ENCODE measurements at places on chromosomes 4 and X. TPM values are rescaled to one million over a fixed set of nuclear protein-coding genes. Genes with fewer than 3 reads are reported as not detected.

Gene PAGE2
- total RNA-seq, result not detected

Gene PAK3
- total RNA-seq, result 73.3 TPM

Gene SRPK3
- total RNA-seq, result 0.12 TPM

Gene SLC4A4
- total RNA-seq, result 0.10 TPM

Gene LUZP4
- not detected for total RNA-seq

Gene SHROOM3
- 0.58 TPM for total RNA-seq

Gene MAGEB18
- total RNA-seq, result not detected

Gene IDUA
- 6.9 TPM for total RNA-seq

Gene PSAPL1
- total RNA-seq, result not detected

Gene BLOC1S4
- 18.4 TPM for total RNA-seq

Gene REELD1
- total RNA-seq, result not detected

Gene REPS2
- 0.12 TPM for total RNA-seq

Gene PLXNB3
- 4.9 TPM for total RNA-seq

Gene STK32B
- 1.6 TPM for total RNA-seq

Gene EBP
- 39.8 TPM for total RNA-seq

Gene ZNF630
- 1.6 TPM for total RNA-seq

Gene HGFAC
- total RNA-seq, result not detected

Gene ATP5ME
- total RNA-seq, result 307 TPM

Gene SATL1
- total RNA-seq, result 0.17 TPM

Gene DUSP21
- total RNA-seq, result not detected

Gene AKAP4
- not detected for total RNA-seq

Gene KIAA1210
- total RNA-seq, result not detected

Gene PLP1
- not detected for total RNA-seq

Gene RBM3
- total RNA-seq, result 352 TPM

Gene COL4A6
- 157 TPM for total RNA-seq

Gene NLGN4X
- total RNA-seq, result not detected

Gene FRG2
- not detected for total RNA-seq

Gene ZAR1
- total RNA-seq, result not detected

Gene IL1RAPL2
- total RNA-seq, result 0.07 TPM

Gene NALF2
- 3.6 TPM for total RNA-seq

Gene DBET
- total RNA-seq, result 0.05 TPM

Gene FAT4
- 12.3 TPM for total RNA-seq

Gene GAB3
- 0.20 TPM for total RNA-seq

Gene EMCN
- total RNA-seq, result not detected

Gene NKX3-2
- 0.12 TPM for total RNA-seq

Gene PNMA6F
- total RNA-seq, result not detected

Gene LGI2
- not detected for total RNA-seq

Gene AREG
- total RNA-seq, result 6.8 TPM

Gene EDNRA
- total RNA-seq, result 0.35 TPM

Gene GAGE12F
- total RNA-seq, result not detected

Gene CC2D2A
- 12.2 TPM for total RNA-seq

Gene PWWP3B
- total RNA-seq, result 0.12 TPM

Gene SFRP2
- total RNA-seq, result not detected

Gene PRR32
- not detected for total RNA-seq

Gene IL21
- not detected for total RNA-seq

Gene SOWAHD
- not detected for total RNA-seq

Gene RGN
- total RNA-seq, result not detected

Gene P2RY4
- not detected for total RNA-seq

Gene NPY2R
- total RNA-seq, result not detected

Gene CITED1
- total RNA-seq, result not detected

Gene POU4F2
- total RNA-seq, result not detected

Gene TMPRSS11D
- total RNA-seq, result not detected

Gene ABLIM2
- total RNA-seq, result 2.3 TPM

Gene CRMP1
- total RNA-seq, result 0.07 TPM

Gene FRMD7
- total RNA-seq, result not detected

Gene TSPAN7
- 77.5 TPM for total RNA-seq

Gene HSFX4
- not detected for total RNA-seq

Gene ADRA2C
- 15.0 TPM for total RNA-seq

Gene CXCL11
- total RNA-seq, result not detected

Gene NDST3
- total RNA-seq, result 0.12 TPM
